ENCODE measurements at places on chromosomes 7 and 10.

GRCh38 chr7:117715784-117716445 is 157.3 kb downstream of the CTTNBP2 start:
- DNase-seq = no peak

DNA sequence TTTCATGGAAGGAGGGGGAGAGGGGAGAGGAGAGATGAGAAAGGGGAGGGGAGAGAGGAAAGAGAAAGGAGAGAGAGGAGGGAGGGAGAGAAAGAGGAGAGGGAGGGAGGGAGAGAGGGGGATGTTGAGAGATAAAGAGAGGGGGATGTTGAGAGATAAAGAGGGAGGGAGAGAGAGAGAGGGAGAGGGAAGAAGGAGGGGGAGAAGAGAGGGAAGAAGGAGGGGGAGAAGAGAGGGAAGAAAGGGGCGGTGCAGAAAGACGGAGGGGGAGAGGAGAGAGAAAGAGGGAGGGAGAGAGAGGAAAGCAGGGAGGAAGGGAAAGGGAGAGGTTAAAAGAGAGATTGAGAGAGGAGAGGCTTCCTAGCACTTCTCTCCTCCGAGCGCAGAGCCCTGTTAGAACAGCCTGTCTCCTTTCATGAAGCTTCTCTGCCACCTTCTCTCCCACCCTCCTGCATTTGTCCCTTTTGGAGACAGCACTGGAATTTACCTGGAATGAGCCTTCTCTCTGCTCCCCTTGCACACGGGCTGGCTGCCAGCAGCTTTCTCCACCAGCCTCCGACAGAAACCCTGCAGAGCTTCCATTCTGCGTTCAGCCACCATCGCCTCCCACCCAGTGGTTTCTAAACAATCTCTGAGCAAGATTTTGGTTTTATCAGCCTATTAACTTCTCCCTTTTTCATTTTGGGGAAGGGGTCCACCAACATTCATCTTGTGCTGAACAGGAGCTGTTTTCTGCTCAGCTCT is 74.0 kb upstream of the CARD11 start:
- no peak for DNase-seq

GRCh38 chr7:33973231-33974015 is 68.1 kb downstream of the BMPER start:
- DNase-seq = no peak

DNA sequence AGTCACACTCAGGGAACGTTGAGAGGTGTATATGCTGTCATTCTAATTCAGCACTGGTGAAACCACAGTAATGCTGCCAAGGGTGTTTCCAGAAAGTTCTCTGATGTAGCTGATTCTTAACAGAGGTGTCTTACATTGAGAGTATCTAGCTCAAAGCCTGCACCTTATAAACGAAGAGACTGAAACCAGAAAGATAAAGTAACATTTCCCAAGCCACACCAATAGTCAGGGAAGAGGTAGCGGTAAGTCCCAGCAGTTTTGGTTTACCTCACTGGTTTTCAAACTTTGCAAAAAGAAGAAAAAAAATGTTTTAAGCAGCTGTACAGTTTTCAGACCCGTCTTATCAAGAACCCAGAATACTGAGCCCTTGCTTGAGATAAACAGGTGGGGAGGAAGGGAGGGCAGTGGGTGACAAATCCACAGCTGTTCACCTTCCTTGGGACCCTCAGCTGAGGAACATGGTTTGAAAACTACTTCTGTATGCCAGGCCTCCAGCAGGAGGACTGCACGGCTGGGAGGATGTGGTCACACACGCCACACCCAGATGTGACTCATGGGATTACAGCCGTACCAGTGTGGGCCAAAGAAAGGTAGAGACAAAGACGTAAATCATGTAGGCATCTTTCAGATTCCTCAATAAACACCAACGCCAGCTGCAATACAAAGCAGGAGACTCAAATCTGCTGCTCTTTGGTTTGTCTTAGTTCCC is 63.9 kb upstream of the GSDME start:
- DNase-seq = peak; percentile 25

DNA sequence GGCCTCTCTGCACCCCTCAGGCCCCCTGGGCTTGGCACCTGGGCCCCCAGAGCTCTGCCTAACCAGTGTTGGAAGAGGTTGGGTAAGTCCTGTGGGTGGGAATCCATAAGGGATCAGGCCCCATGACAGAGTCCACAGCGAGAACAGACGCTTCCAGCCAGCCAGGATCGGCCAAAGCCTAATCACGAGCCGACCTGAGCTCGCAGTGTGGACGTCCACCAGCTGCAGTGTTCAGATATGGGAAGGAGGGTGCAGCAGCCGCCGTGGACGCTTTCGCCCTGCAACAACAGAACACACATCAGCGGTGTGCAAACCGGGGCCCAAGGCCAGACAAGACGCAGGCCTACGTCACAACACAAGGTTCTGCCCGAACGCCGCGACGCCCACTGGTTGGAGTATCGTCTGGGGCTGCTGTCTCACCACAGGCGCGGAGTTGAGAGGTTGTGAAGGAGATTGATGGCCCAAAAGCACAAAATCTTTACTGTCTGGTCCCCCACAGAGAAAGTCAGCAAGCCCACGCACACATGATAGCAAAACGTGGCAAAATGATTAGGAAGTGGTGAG is 102.1 kb downstream of the FOXL3 start:
- no peak for DNase-seq

DNA sequence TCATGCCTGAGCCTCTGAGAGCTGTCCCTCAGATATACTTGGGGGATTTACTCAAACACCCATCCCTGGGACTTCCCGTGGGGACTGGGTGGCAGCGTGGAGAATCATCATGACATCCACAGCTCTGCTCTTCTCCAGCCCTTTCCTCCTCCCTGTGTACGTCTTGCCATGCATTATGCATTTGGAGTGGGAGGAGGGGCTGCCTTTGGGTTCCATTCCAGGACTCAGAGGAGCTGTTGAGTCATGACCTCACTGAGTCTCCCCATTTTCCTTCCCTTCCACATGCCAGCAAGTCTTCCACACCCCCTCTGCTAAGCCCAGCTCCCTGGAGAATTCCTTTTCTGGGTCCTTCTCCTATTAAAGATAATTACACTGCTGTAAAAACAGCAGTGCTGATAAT is 480.7 kb downstream of the SORCS3 start:
- DNase-seq = no peak

DNA sequence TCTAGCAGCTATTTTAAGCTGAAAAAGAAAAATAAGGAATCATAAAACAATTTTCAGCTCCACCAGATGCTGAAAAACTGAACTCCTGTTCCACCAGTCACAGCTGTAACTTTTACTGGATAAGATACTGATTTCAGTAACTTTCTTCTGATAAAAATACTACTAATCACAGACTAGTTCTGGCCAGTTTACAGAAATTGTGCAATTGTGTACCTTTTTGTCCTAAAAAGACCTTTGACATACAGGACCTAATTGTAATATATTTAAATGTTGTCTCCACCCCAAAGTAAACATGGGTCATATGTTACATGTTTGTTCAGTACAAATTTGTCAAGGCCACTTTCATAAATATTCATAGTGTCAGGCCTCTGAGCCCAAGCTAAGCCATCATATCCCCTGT is 27.1 kb upstream of the PIP start:
- DNase-seq = no peak

GRCh38 chr10:131896403-131896802 is 4.4 kb upstream of the PPP2R2D start:
- DNase-seq = no peak

- DNase-seq = no peak
Measured at GRCh38 chr10:20089879-20090278, 273.6 kb downstream of the PLXDC2 start.

DNA sequence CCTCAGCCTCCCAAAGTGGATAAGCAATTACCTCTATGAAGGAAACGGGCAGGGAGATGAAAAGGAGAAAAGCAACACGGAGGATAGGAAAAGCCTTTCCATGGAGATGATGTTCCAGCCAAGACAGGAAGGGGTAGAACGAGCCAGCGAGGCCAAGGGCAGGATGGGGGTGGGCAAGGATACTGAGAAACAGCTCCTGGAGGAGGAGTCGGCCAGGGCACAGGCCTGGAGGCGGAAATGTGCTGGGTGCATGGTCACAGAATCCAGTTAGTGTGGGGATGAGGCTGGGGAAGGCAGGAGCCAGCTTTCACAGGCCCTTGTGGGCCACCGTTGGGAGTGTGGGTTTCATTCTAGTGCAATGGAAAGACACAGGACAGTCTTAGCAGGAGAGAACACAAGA is 162.6 kb downstream of the JAZF1 start:
- no peak for DNase-seq

DNA sequence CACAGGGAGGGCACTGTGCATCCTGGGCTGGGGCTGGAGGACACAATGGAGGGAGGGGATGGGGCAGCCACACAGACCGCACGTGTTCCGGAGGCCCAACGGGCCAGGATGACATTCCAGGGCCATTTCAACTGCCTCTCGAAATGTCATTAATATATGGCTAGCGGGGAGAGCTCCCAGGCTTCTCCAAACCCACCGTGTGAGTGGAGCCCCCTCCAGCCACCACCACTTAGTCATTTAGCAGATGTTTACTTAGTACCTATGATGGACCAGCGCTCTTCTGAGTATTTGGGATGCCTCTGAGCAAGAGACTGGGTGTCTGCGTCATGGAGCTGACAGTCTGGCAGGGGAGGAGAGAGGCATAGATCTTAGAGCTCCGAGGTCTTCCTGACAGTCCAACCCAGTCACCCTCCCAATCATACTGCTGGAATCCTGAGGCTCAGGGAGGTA is 107.3 kb downstream of the ZMIZ1 start:
- no peak for DNase-seq

DNA sequence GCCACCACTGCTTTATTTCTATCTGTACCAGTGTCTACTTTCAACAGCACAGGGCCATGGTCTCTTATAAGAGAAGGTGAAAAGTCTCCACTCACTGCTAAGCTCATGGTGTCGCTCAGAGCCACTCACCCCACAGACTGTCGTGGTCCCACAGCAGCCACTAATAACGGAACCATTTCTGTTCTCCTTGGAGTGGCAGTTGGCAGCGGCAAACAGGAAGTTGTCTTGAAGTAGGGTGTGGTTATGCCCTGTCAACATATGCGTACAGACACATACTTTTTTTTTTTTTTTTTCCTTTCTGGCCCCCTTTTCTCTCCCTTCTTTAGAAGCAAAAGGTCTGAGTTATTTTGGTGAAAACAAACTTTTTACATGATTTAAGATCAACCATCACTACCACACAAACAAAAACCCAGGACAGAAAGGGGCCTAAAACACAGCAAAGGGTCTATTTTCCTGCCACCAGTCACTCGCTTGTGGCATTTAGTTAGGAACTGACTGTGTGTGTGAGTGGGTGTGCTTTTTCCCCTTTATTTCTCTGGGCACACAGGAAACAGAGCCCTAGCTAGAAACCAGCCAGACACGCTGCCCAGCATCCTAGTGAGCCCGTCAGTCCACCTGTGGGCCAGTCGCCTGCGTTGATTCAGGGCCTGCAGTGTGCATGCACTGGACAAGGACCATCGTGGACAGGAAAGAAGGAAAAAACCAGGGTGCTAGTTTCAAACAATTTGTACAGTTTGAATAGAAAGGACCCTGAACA is 96.7 kb upstream of the EFCAB10 start:
- no peak for DNase-seq

- DNase-seq = no peak
Measured at GRCh38 chr7:24442170-24442777, 131.0 kb upstream of the PALS2 start.

GRCh38 chr10:72367301-72367960 is 12.7 kb upstream of the DNAJB12 start:
- DNase-seq = no peak

DNA sequence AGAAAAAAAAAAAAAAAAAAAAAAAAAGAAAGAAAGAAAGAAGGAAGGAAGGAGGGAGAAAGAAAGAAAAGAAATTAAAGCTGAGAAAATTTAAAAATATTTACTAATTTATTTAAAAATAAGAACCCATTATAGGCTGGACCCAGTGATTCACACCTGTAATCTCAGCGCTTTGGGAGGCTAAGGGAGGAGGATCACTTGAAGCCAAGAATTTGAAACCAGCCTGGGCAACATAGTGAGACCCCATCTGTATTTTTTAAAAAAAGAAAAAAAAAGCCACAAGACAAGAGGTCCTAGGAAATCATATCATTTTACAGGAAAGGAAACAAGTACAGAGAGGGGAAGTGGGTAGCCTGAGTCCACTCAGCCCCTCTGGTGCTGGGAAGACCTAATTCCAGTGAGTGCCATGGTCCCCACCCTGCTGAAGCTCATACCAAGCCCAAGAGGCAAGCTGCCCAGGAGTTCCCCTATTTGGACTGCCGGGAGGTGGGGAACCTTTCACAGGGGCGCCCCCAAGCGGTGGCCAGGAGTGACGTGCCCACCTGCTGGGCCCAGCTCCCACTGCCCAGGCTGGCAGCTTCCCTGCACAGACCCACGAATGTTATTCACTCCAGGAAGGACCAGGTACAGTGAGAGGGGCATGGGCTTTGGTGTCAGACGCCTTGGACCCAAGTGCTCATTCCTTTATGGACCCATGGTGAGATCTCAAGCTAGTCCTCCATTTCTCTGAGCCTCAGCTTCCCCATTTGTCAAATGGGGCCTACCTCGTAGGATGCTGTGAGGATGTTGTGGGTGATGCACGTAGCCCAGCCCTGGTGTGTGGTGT is 133.6 kb downstream of the ZMIZ1 start:
- DNase-seq = no peak

GRCh38 chr7:69683002-69683401 is 84.7 kb downstream of the AUTS2 start:
- DNase-seq = no peak

- no peak for DNase-seq
Measured at GRCh38 chr10:1210667-1211066, 154.5 kb downstream of the WDR37 start.

- no peak for DNase-seq
Measured at GRCh38 chr7:155204744-155205367, 92.8 kb upstream of the INSIG1 start.

DNA sequence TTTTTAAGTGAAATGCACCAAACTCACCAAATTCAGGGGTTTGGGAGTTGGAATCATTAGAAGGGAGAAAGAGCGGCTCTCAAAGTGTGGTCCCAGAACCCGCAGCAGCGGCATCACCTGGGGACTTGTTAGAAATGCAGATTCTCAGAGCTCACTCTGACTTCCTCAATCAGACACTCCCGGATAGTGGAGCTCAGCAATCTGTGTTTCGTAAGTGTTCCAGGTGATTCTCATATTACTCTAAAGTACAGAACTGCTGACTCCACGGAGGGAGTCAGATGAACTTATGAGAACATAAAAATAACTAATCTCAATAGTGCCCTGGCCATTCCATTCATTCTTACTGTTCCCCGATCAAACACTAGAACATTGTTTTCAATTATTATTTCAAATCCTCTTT is 358.7 kb upstream of the MYO3A start:
- no peak for DNase-seq

GRCh38 chr10:44306147-44306710 is 78.7 kb downstream of the CXCL12 start:
- no peak for DNase-seq

- no peak for DNase-seq
Measured at GRCh38 chr7:84237533-84238173, 43.1 kb upstream of the SEMA3A start.

GRCh38 chr10:78025685-78026364 is 3.5 kb downstream of the POLR3A start:
- DNase-seq = no peak

GRCh38 chr10:125707541-125708468 is 11.7 kb upstream of the EDRF1 start:
- no peak for DNase-seq
